Trophoblast cell (in vitro differentiated cells and primary cell): ENCODE measurements at places on chromosomes 7 and 10.

DNA sequence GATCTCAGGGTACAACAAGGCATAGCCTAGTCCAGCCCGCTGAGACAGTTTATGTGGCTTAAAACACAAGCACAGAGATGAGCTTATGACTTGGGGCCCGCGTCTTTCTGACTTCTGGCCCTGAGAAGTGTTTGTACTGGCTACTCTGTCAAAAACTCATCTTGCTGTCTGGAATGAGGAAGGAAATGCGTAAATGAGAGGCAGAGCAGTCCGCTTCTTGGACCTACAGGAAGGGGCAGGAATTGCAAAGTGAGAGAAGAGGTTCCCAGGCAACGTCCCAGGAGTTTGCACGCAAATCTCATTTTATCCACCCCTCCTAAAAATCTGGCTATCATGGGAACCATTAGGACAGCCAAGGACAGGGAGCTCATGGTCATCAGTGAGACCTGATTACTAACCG, 5.5 kb downstream of the ANXA11 start:
- peak; percentile 38 for DNase-seq
- H3K36me3 ChIP-seq: peaks cover 9% of the 10 kb centered on the region

DNA sequence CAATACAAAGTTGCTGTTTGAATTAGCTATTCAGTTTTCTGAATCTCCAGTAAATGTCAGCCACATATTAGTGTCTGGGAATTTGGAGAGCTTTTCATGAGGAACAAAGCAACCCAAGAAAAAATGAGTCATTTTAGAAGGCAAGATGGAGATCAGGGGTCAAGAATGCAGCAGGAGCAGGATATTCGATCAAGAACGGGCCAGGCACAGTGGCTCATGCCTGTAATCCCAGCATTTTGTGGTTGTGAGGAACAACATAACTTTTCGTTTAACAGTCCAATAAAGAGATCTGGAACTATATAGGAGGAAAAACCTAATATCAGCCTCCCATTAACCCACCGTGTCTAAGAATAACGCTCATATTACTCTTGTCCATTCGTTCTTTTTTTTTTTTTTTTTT, 600.5 kb downstream of the MAGI2 start:
- H3K4me3 ChIP-seq: no peak overlapping the region
- H3K36me3 ChIP-seq: no peaks in the 10 kb centered on the region
- H3K4me1 ChIP-seq: peaks cover 4% of the 10 kb centered on the region
- H3K27ac ChIP-seq: no peak overlapping the region

DNA sequence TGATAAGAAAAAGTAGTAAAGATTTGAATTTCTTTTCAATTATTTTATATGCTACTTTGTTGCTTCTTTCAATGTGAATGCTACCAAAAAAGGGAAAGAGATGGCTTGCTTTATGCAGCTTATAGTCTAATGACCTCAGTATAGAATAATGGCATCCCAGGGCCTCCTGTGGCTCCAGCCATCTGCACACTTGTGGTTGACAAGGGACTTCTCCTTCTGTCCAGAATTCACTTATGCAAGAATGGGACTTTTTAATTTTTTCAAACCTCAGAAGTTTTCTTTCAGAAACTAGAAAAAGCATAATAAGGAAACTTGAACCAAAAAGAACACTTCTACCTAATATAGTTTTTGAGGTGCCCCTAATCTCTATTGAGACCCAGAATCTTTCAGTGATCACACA, 310.9 kb downstream of the CTNNA3 start:
- no peaks in the 10 kb centered on the region for H3K27me3 ChIP-seq
- H3K27ac ChIP-seq: no peak overlapping the region
- no peak for DNase-seq
- no peaks in the 10 kb centered on the region for H3K4me1 ChIP-seq
- H3K36me3 ChIP-seq: no peaks in the 10 kb centered on the region

DNA sequence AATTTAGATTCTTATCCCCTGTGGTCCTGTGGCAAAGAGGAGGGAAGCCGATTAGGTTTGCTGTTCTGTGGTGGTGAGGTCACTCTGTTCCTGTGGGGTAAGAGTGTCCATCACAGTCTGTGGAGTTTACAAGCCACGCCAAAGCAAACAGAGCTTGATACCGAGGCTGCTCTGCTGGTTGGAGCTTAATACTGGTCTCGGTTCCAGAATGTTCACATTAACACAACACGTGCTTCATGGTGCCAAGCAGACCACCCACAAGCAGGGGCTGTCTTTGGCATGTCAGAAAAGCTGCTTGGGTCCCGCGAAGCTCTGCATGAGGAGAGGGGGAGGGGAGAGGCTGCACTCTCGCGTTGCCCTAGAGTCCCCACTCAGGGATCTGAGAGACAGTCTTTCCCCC, 47.5 kb downstream of the DNAJB6 start:
- no peak overlapping the region for H3K27ac ChIP-seq
- no peak overlapping the region for H3K4me3 ChIP-seq
- H3K27me3 ChIP-seq: no peaks in the 10 kb centered on the region
- peaks cover 24% of the 10 kb centered on the region for H3K36me3 ChIP-seq

- peak; percentile 62 for DNase-seq
- no peaks in the 10 kb centered on the region for H3K27me3 ChIP-seq
- peaks cover 49% of the 10 kb centered on the region for H3K36me3 ChIP-seq
- peaks cover 18% of the 10 kb centered on the region for H3K4me1 ChIP-seq
- H3K27ac ChIP-seq: no peak overlapping the region
- no peak overlapping the region for H3K4me3 ChIP-seq
Observed at GRCh38 chr10:80158598-80159127, 26.1 kb downstream of the PLAC9 start.
